ENCODE measurements at places on chromosomes 3 and 15.

GRCh38 chr3:181739628-181740027, 27.9 kb downstream of the SOX2 start:
- DNase-seq: no peak

DNA sequence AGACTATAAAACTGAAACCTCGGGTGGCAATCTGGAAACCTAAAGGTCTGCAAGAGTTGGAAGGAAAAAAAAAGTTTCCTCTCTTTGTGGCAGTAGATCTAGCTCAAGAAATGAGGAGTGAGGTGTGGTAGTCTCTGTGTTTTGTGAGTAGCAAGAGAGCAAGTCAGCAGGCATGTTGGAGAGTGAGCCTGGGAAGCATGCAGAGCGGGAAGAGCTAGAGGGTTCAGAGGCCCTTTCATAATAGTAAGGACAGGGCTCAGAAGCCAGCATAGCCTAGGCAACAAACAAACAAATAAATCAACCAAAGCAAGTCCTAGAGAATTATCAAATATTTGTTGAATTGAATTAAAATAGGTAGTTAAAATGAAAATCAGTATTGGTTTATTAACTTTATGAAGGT, 189.7 kb upstream of the CBLB start:
- DNase-seq: no peak

GRCh38 chr3:71968544-71968943, 183.6 kb upstream of the PROK2 start:
- DNase-seq: no peak

DNA sequence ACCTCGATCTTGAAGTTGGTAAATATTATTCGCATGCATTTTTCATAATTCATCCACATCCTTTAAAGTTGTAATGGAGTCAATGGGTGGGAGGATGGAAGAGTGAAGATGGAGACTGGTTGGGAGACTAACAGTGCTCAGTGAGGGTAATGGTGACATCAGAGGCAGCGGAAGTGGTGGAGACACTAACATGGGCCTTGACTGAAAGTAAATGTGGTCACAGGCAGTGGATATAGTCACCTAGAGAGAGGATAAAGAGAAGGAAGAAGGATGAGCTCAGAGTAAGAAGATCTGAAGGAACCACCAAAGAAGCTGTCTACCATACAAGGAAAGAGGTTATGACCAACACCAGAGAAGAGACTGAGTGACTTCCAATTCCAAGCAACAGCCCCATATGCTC, 281.6 kb upstream of the STT3B start:
- DNase-seq: no peak

- DNase-seq: no peak
These were observed 3.6 kb downstream of the VGLL4 start for GRCh38 chr3:11640009-11640673.

DNA sequence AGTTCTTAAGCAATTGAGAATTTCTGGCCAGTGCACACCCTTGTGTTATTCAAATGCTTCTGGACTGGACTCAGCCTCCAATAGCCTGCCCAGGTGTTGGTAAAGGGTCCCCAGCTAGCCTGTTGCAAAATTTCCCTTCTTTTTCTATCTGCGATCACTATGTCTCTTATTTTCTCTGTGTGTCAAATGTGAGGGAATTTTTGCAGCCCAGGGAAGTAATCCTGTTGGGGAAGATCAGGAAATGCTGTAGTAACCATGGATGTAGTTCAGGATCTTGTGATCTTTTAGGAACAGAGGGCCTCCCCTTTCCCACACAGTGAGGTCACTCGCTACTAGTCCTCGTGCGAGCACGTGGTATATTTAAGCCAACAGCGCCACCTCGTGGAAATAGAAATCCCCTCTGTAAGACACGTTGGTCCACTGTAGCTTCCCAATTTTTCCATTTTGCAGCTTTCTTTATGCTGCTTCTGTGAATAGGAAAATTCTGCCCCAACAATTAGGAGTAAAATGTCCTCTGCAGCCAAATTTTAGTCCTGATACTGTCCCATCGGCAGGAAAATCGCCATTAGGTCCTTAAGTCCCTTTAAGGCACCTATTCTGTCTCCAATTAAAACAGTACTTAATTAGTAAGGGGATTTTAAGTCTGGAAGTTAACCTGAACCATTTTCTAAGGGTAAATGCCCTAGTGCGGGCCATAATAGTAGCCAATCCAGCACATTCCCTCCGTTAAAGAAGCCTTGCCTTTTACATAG, 4.0 kb upstream of the SMCO1 start:
- peak; percentile 43 for DNase-seq

DNA sequence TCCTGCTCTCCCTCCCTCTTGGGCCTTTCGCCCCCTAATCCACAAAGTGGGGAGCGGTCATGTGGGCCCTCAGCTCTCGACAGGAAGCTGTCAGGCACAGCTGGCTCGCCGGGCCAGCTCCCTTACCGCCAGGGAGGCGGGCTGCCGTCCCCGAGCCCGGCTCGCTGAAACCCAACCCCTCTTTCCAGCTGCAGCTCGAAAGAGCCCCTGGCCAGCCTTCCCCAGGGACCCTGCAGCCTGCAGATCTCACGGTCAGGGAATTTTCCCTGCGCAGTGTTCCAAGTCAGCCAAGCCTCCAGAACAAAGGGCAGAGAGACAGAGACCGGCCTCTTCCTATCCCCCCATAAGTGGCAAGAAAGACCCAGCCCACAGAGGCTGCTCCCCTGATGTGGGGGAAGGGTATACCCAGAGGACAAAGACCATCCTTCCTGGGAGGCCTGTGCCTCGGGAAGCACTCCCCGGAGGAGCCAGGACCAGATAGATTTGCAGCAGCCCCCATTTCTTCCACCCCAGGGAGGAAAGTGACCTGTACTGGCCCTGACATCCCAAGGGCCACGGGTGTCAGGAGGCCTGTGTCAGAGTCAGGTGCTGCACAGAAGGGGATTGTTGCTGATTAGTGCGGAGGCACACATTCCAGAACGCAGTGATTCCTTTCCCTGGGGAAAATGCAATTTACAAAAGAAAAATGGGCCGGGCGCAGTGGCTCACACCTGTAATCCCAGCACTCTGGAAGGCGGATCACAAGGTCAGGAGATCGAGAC, 32.6 kb downstream of the MAGEF1 start:
- DNase-seq: no peak

DNA sequence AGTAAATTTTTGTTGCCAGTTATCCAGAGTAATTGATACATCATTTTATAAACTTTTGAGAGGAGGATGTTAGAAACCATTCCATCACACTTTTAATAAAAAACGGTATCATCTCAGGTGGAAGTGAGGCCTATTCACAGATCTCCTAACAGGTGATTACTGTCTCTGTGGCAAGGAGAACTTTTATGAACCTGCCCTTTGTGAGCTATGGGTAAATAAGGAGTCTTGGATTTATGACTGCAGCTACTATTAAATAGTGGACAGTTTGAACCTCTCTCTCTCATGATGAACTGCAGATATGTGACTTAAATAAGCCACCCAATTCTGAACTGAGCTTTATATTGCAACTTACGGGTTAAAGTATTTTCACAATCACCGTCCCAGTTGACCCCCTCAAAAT, 45.7 kb downstream of the ZFAND6 start:
- no peak for DNase-seq

GRCh38 chr15:31552482-31553099, 226.0 kb downstream of the KLF13 start:
- DNase-seq: no peak

DNA sequence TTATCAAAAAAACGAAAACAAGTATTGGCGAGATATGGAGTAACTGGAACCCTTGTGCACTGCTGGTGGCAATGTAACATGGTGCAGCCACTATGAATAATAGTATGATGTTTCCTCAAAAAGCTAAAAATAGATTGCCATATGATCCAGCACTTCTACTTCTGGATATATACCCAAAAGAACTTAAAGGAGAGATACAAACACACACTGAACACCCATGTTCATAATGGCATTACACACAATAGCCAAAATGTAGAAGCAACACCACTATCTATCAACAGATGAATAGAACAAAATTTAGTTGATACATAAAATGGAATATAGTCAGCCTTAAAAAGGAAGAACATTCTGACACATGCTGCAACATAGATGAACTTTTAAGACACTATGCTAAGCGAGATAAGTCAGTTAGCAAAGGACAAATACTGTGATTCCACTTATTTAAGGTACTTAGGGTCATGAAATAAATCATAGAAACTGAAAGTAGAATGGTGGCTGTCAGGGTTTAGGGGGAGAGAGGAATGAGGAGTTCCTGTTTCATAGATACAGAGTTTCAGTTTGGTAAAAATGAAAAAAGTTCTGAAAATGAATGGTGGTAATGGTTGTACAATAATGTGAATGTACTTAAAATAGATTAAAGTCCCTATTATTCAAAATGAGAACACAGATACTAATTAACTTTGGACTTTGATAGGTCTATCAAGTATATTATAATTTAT, 59.4 kb upstream of the IMPG2 start:
- no peak for DNase-seq

DNA sequence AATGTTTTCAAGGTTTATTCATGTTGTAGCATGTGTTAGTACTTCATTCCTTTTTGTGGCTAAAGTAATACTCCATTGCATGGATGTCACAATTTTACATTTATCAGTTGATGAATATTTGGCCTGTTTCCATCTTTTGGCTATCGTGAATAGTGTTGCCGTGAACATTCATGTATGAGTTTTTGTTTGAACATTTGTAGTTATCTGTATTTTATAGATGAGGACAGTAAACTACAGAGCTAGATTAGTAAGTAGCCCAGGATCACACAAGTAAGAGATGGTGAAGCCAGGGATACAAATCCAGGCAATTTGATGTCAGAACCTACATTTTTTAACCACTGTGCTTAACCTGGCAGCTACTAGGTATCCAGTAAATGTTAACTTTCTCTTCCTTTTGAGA, 63.2 kb downstream of the ASTE1 start:
- no peak for DNase-seq

- no peak for DNase-seq
These were observed 1215.2 kb downstream of the SI start for GRCh38 chr3:163863146-163863545.

GRCh38 chr3:165128544-165128943, 50.2 kb upstream of the SI start:
- DNase-seq: no peak

- DNase-seq: no peak
These were observed 85.1 kb upstream of the NTRK3 start for GRCh38 chr15:88341653-88342052.

GRCh38 chr3:75042941-75043340, 428.5 kb upstream of the CNTN3 start:
- no peak for DNase-seq
